ENCODE measurements at places on chromosomes 1 and 21.

- DNase-seq = no peak
Measured at GRCh38 chr1:165891111-165891860, 63.9 kb downstream of the UCK2 start.

DNA sequence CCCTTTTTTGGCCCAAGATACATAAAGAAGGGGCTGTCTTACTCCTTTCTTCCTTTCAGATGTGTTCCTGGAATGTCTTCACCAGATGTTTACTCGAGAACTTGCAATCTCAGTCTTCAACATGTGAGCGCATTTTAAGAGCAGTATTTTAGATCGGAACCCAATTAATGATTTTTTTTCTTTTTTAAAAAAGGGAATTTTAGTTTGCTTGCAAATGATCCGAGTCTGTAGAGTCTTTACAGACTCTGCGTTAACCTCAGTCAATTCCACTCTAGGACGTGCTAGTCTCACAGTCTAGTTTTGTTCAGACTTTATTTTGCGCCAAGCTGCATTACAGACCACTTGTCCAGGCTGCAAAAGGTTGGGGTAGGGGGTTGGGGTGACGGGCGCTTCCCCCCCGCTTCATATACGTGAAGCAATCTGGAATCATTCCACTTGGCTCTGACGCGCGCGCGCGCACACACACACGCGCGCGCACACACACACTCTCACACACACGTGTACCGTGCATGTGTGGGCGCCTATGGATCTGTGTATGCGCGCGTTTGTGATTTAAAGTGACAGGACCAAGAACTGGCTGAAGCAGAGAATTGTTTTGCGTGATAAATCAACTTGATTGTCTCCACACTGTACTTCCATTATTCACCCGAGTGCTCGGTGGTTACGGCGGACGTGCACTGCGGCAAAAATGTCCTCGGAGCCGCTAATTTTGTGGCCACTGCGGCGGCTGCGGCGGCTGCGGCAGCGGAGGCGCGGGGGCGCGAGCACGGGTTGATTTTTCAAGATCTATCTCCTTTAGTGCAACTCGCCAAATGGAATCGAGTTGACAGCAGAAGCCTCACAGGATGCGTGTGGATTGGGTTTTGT lies 25.6 kb upstream of the NFIA start:
- peak; percentile 71 for DNase-seq

DNA sequence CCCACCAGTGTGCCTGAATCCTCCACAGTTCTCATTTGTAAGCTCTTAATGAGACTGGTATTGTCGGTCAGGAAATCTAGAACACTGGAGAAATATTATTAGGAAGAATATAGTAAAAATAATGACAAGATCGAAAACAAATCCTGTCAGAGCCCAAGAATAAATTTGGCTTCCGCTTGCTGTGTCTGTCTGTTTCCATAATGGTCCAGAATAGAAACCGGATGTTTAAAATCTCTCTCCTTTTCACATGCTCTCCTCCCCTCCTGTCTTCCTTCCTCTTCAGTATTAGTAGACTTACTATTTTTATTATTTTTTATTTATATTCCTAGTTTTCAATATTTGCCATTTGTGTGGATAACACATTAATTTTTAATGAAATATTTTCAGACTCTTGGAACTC lies 187.7 kb downstream of the SDCCAG8 start:
- DNase-seq = no peak

GRCh38 chr1:173573596-173573995 lies 29.3 kb downstream of the SLC9C2 start:
- no peak for DNase-seq

- DNase-seq = no peak
Measured at GRCh38 chr1:246923482-246923881, 8.3 kb downstream of the AHCTF1 start.

GRCh38 chr1:37404711-37405110 lies 69.7 kb upstream of the ZC3H12A start:
- no peak for DNase-seq

DNA sequence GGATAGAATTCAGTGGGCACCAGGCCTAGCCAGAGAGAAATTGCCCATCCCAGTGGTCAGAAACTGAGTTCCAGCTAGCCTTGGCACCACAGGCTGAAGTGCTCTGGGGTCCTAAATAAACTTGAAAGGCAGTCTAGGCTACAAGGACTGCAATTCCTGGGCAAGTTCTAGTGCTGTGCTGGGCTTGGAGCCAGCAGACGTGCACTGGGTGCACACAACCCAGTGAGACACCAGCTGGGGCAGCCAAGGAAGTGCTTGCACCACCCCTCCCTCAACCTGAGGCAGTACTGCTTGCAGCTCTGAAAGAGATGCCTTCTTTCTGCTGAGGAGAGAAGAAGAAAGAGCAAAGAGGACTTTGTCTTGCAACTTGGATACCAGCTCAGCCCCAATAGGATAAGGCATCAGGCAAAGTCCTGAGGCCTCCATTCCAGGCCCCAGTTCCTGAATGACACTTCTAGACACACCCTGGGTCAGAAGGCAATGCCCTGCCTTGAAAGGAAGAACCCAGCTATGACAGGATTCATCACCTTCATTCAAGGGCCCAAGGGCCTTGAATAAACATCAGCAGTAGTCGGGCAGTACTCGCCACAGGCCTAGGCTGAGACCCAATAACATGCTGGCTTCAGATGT lies 55.1 kb downstream of the OVGP1 start:
- no peak for DNase-seq

- DNase-seq = peak; percentile 30
Measured at GRCh38 chr1:5253036-5253435, 598.6 kb downstream of the AJAP1 start.

GRCh38 chr1:206833106-206833680 lies 32.2 kb upstream of the IL20 start:
- no peak for DNase-seq

GRCh38 chr1:54173681-54174080 lies 20.9 kb upstream of the CDCP2 start:
- DNase-seq = no peak

- DNase-seq = no peak
Measured at GRCh38 chr1:24957016-24957807, 27.1 kb upstream of the RUNX3 start.

DNA sequence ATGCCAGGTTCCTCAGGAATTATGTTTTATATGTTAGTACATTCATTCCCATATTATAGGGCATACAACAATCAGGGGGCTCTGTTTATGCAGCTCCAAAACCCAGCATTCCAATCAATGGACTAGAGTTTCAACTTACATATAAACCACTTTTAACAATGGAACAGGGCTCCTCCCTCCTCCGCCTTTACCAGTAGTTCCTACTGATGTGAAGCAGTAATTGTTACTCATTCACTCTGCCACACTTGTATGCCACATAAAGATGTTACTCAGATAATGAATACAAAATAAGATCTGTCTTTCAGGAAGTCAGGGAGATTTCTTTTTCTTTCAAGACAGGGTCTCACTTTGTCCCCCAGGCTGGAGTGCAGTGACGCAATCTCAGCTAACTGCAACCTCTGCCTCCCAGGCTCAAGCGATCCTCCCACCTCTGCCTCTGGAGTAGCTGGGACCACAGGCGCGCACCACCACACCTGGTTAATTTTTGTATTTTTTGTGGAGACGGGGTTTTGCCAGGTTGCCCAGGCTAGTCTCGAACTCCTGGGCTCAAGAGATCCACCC lies 17.1 kb downstream of the ZNF281 start:
- no peak for DNase-seq

DNA sequence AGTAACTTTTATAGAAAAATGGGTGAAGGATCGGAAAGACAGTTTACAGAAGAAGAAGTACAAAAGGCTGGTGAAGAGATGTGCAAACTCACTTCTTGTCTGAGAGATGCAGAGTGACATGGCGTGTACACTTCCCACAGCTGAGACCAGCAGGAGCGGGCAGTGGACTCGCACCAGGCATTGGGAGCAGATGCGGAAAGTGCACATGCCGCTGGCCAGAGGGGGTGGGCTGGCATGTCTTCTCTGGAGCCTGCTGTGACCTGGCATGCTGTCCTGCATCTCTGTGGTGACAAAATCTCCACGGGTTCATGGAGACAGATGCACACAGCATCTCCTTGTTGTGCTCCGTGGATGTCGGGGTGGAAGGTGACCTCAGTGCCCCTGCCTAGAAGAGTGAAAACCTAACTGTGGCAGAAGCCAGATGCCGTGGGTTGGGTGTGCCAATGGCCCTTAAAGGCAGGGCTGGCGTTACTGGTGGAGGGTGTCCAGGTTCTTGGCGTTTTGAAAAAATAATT lies 128.6 kb upstream of the COL6A1 start:
- no peak for DNase-seq

DNA sequence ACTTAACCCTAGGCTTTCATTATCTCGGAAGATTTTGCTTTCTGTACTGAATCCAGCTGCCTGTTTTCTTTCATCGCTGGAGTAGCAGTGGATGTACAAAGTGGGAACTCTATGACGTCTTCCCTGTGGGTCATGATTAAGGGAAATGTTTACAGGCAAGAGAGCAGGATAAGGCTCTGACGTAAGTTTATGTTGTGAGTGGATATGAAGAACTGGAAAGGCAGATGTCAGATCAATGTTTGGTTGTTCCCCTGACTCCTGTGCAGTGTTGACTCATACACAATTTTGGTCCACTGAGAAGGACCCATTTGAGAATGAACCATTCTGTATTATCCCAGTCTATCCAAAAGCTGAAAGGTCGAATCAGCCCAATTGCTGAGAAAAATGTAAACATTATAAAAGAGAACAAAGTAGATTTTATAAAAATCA lies 292.4 kb downstream of the GRIK1 start:
- DNase-seq = no peak

- DNase-seq = no peak
Measured at GRCh38 chr1:54124472-54124871, 28.3 kb downstream of the CDCP2 start.

- DNase-seq = no peak
Measured at GRCh38 chr21:45264912-45265515, 22.7 kb downstream of the POFUT2 start.

DNA sequence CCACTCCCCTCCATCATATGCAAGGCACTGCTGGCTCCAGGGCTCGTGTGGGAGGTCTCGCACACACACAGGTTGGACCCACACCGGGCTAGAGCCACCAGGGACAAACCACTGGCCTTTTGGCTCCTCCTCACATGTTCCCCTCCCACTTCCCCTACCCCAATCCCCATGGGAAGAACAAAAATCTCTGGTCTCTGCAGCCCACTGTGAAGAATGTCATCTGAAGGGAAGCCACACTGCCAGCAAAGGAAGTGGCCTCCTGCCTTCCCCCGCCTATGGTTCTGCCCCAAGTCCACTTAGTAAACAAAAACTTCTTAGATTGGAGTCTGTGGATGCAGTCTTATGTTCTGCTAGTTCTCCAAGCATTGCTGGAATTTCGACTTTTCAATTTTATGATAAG lies 24.2 kb downstream of the OLFML3 start:
- DNase-seq = no peak

DNA sequence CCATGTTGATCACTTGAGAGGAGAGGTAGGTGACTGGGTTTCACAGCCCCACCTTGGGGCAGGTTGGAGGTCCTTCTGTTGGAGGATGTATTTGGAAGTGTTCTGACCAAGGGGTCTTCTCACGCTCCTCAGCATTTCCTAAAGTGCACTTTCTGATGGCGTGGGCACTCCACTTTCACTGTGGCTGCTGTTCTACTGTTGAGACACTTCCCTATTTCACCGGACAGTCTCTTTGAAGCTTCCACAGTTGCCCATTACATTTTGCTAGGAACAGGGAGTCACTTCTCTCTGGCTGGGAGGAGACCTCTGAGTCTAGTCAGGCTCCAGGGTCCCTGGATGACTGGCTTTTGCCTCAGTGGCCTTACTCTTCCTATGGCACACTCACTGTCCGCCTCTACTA lies 180.0 kb upstream of the LMO4 start:
- DNase-seq = no peak

DNA sequence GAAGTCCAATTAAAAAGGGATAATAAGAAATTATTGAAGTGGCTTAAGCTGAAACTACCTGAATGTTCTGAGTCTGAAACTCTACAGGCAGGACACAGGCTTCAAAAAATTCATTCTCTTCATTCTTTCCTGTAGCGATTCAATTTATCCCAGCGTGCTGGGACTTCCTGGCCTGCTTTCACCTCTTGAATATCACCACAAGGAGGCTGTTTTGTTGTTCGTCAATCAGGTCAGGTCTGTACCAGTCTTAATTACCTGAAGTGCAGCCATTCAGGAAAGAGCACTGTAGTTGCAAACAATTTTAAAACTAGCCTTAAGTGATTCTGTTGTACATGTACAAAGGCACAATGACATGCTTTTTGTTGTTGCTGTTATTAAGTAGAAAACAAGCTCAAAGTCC lies 38.4 kb downstream of the FYB2 start:
- DNase-seq = no peak

GRCh38 chr1:203797948-203798655 lies 2.7 kb downstream of the ZBED6 start:
- no peak for DNase-seq

- peak; percentile 78 for DNase-seq
Measured at GRCh38 chr1:94237291-94238226, at the start of gene ARHGAP29. TSS of gene ARHGAP29 (minus strand) at chr1:94237584. CDS start at chr1:94231611, 5,973 bp downstream.

GRCh38 chr21:26753822-26754221 lies 91.4 kb downstream of the ADAMTS1 start:
- DNase-seq = no peak
